ENCODE measurements at places on chromosomes 5 and 9.

DNA sequence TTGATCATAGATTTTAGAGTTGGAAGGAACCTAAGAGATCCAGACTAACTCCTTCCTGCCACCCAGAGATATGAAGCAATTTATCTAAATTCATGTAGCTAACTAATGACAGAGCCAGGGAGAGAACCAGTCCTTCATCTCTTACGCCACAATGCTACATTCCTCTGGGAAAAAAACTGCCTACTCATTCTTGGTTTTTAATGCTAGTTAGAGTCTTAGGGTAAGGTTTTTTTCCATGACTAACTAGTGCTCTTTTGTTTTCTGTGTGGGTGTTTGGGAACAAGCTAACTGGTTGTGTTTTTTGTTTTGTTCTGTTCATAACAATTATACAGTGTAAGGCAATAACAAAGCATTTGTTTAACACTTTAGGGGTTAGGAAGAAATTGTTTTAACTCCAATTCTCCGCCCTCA lies 52.4 kb downstream of the SLC44A1 start:
- H3K27me3 ChIP-seq = no peaks in the 10 kb centered on the region
- H3K4me3 ChIP-seq = no peak overlapping the region
- no peaks in the 10 kb centered on the region for H3K4me1 ChIP-seq
- H3K36me3 ChIP-seq = no peaks in the 10 kb centered on the region

DNA sequence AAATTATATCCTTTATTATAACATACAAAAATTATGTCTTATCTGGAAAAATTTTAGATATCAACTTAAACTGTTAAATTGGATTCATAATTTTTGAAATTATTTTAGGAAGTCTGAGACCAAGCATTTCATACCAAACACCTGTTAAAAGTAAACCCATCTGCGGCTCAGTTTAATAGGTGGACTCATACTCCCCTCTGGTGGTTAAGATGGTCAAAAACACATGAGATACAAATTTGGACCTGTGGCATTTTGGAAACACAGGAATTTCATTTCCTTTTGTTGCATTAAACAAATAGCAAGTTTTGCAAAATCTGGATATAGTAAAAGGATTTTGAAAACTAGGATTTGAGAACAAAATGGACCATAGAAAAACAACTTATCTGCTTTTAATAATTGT lies 53.7 kb downstream of the RGMB start:
- no peak for DNase-seq
- no peaks in the 10 kb centered on the region for H3K27me3 ChIP-seq
- no peaks in the 10 kb centered on the region for H3K36me3 ChIP-seq
- H3K27ac ChIP-seq = no peak overlapping the region
- no peaks in the 10 kb centered on the region for H3K4me1 ChIP-seq

DNA sequence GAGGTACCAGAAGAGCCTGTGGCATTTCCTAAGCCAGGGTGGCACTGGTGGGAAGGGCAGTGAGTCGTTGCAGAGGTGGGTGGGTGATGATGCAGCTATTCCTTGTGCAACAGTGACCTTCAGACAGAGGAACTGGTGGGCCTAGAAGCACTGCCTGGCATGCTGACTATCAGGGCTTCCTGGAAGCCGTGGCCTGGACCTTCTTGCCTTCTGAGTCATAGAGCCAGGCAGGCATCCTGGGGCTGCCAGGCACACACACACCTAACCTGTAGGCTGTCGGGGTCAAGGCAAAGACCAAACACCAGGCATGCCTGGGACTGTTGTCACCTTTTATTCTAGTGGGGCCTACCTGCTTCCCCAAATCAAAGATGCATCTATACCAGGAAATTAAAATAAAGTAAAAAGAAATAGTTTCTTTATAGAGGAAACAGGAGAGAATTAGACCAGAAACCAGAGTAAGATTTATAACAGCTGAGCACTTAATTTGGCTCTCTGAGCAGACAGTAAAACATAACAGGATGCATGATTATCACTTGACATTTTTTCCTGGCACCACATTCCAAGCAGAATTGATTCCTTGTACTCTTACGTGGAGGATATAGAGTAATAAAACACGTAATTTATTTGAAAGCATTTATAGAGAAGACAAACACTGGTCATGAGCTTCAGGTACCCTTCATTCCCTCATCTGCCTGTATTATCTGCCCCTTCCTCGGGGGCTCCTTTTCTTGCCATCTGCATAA lies 25.1 kb downstream of the NANS start:
- H3K4me3 ChIP-seq = no peak overlapping the region
- DNase-seq = no peak
- no peaks in the 10 kb centered on the region for H3K4me1 ChIP-seq

DNA sequence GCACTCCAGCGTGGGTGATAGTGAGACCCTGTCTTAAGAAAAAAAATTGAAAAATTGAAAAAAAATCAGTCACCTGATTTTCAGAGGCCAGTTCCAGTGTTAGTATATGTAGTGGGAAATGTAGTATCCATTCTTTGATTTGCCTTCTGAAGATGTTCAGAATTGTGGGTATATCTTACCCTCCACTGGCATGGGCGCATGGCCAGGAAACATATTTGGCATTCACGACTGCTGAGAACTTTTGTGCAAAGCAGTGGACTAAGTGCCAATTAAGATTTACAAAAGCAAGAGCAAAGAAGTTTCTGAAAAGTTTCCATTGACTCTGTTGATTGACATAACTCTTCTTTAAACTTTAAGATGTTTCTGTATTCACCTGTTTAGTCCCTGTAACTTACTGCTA lies 2.4 kb downstream of the CAVIN4 start:
- DNase-seq = no peak
- H3K27me3 ChIP-seq = no peaks in the 10 kb centered on the region
- peaks cover 38% of the 10 kb centered on the region for H3K4me1 ChIP-seq
- H3K4me3 ChIP-seq = peak overlapping the region; percentile 68
- H3K27ac ChIP-seq = peak overlapping the region; percentile 88

DNA sequence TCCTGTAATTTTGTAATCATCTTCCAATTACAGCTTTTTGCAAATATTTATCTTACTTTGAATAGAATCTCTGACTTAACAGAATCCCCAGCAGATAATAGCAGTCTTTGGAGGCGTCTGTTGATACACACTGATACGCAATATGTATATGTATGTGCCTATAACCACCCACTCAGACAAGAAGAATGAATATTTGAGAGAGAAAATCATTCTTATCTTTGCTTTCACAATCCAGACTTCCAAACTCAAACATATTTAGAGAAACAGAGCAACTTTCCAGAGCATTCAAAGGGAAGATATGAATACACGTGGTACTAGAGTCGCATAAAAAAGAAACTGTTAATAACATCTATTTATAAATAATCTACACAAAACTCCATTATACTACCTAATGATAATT lies 6.1 kb downstream of the RORB start:
- peaks cover 7% of the 10 kb centered on the region for H3K27me3 ChIP-seq
- no peaks in the 10 kb centered on the region for H3K36me3 ChIP-seq
- no peak overlapping the region for H3K27ac ChIP-seq
- H3K4me1 ChIP-seq = peaks cover 13% of the 10 kb centered on the region
- H3K4me3 ChIP-seq = no peak overlapping the region

- H3K27me3 ChIP-seq = no peaks in the 10 kb centered on the region
- no peak overlapping the region for H3K27ac ChIP-seq
- no peaks in the 10 kb centered on the region for H3K36me3 ChIP-seq
- DNase-seq = no peak
Observed at GRCh38 chr5:39933061-39933460, 508.3 kb upstream of the DAB2 start.

- no peak overlapping the region for H3K27ac ChIP-seq
- DNase-seq = no peak
- no peak overlapping the region for H3K4me3 ChIP-seq
- no peaks in the 10 kb centered on the region for H3K4me1 ChIP-seq
- H3K36me3 ChIP-seq = no peaks in the 10 kb centered on the region
Observed at GRCh38 chr9:105884416-105884815, 190.1 kb downstream of the TMEM38B start.

- peak overlapping the region; percentile 99 for H3K27ac ChIP-seq
- H3K4me1 ChIP-seq = peaks cover 36% of the 10 kb centered on the region
- peak overlapping the region; percentile 98 for H3K4me3 ChIP-seq
- no peak for DNase-seq
- H3K36me3 ChIP-seq = no peaks in the 10 kb centered on the region
- H3K27me3 ChIP-seq = no peaks in the 10 kb centered on the region
Observed at GRCh38 chr5:57175551-57176309, 1.9 kb downstream of the GPBP1 start.

- no peak overlapping the region for H3K27ac ChIP-seq
- DNase-seq = no peak
- no peaks in the 10 kb centered on the region for H3K27me3 ChIP-seq
- H3K4me1 ChIP-seq = no peaks in the 10 kb centered on the region
- no peak overlapping the region for H3K4me3 ChIP-seq
- H3K36me3 ChIP-seq = no peaks in the 10 kb centered on the region
Observed at GRCh38 chr5:68377733-68378132, 162.2 kb downstream of the PIK3R1 start.

- peak overlapping the region; percentile 58 for H3K27ac ChIP-seq
- H3K36me3 ChIP-seq = no peaks in the 10 kb centered on the region
- no peaks in the 10 kb centered on the region for H3K27me3 ChIP-seq
- no peak for DNase-seq
- peaks cover 45% of the 10 kb centered on the region for H3K4me1 ChIP-seq
Observed at GRCh38 chr9:35835766-35836165, 6.7 kb downstream of the TMEM8B start.

GRCh38 chr9:114791312-114791711 lies 14.5 kb downstream of the TNFSF15 start:
- H3K4me3 ChIP-seq = no peak overlapping the region
- H3K27me3 ChIP-seq = no peaks in the 10 kb centered on the region
- H3K4me1 ChIP-seq = no peaks in the 10 kb centered on the region

GRCh38 chr9:14992516-14992915 lies 82.3 kb upstream of the FREM1 start:
- peaks cover 6% of the 10 kb centered on the region for H3K4me1 ChIP-seq
- no peaks in the 10 kb centered on the region for H3K27me3 ChIP-seq
- no peak for DNase-seq
- H3K36me3 ChIP-seq = no peaks in the 10 kb centered on the region
- peak overlapping the region; percentile 83 for H3K4me3 ChIP-seq

DNA sequence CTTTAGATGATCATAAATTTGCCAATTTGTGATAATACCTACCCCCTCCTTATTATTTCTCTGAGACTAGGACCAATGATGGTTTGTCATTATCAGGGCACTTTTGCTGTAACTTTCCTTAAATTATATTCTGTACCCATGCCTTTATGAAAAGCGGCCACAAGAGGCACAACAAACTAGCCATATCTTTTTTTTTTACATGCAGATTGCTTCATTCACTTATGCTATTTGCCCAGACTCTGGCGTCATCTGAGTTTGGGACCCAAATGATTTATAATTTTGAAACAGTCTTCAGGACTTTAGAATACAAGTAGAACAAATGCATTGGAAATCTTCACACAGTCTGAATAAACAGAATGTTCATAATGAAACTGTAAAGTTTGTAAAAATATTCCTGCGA lies 408.1 kb downstream of the MAT2B start:
- H3K27ac ChIP-seq = no peak overlapping the region
- H3K4me1 ChIP-seq = no peaks in the 10 kb centered on the region
- no peaks in the 10 kb centered on the region for H3K27me3 ChIP-seq
- DNase-seq = no peak

- H3K27ac ChIP-seq = no peak overlapping the region
- no peaks in the 10 kb centered on the region for H3K36me3 ChIP-seq
- H3K27me3 ChIP-seq = no peaks in the 10 kb centered on the region
- no peak for DNase-seq
Observed at GRCh38 chr9:91053824-91054223, 252.2 kb downstream of the SYK start.

DNA sequence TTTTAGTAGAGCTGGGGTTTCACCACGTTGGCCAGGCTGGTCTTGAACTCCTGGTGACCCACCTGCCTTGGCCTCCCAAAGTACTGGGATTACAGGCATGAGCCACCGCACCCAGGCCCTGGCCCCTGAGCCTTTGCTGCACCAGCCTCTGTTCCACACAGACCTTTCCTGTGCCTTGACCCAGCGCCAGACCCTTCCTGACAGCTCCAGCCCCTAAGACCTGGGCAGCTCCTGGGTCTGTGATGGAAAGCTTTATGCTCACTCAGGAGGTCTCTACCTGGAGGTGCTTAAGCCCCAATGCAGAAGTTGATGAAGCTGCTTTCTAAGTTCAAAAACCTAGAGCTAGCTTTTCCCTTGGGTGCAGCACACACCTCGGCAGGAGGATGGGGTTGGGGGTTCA lies 58.8 kb upstream of the NEK6 start:
- H3K36me3 ChIP-seq = no peaks in the 10 kb centered on the region
- no peak overlapping the region for H3K27ac ChIP-seq
- no peaks in the 10 kb centered on the region for H3K4me1 ChIP-seq
- H3K27me3 ChIP-seq = no peaks in the 10 kb centered on the region
- no peak for DNase-seq

DNA sequence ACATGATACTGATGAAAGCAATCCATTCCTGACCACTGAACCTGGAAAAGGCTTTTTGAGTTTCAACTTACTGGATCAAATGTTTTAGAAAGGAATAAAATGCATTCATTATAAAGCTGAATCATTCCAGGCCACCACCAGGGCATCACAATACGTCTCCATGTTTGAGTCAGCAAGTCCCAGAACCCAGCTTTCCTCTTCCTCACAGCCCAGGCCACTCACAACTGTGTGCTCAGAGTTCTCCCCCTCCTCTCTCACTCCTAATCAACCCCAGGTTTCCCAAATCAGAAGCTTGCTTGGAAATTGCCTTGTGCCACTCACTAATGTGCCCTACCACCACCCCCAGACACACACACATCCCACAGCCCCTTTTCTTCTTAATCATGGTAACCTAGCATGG lies 91.7 kb downstream of the GNA14 start:
- H3K27me3 ChIP-seq = no peaks in the 10 kb centered on the region
- no peak overlapping the region for H3K27ac ChIP-seq
- no peak for DNase-seq
- H3K36me3 ChIP-seq = no peaks in the 10 kb centered on the region
- no peaks in the 10 kb centered on the region for H3K4me1 ChIP-seq

GRCh38 chr9:114286146-114286679 lies 36.7 kb upstream of the ORM1 start:
- H3K27ac ChIP-seq = no peak overlapping the region
- no peak overlapping the region for H3K4me3 ChIP-seq
- H3K27me3 ChIP-seq = no peaks in the 10 kb centered on the region
